ENCODE measurements at places on chromosomes 4 and X.

GRCh38 chr4:60201052-60201673 is 999.0 kb upstream of the ADGRL3 start:
- DNase-seq: peak; percentile 8

GRCh38 chr4:153234885-153235284 is 30.6 kb downstream of the TRIM2 start:
- DNase-seq: no peak

DNA sequence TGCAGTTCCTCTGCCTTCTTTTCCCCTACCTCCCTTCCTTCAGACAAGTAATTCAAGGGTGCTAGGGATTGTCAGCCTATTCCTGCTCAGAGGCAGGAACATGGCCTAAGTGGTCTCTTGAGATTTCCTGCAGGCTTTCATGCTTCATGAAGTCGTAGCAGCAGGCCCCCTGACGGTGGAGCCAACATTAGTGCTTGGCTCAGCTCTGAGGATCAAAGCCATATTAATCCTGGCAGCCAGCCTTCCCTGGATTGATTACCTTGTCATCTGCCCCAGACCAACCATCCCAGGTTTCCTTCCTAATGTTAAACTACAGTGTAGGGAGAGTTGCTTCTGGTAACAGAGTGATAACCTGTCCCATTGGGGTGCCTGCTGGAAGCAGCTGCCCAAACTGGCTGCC is 84.1 kb downstream of the SLC16A2 start:
- no peak for DNase-seq

GRCh38 chr4:156628858-156629257 is 342.7 kb downstream of the PDGFC start:
- no peak for DNase-seq

DNA sequence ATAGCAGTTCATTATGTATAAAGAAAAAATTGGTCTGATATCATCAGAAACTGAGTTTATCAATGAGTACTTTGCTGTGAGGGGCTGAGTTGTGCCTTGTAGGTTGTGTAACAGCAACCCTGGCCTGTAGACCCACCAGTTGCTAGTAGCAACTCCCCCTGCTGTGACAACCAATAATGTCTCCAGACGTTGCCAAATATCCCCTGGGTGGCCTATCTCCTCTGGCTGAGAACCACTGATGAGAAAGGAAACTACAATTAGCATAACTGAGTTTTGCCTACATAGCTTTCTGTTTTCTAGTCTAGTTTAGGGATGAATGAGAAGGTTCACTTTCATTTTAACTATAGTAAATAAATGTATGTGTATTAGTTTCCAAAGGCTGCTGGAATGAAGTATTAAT is 234.1 kb downstream of the CPE start:
- DNase-seq: no peak
